ENCODE measurements at places on chromosomes 12 and 14. TPM values are rescaled to one million over a fixed set of nuclear protein-coding genes. Genes with fewer than 3 reads are reported as not detected.

WSCD2 gene
- total RNA-seq = not detected

IL26 gene
- total RNA-seq = not detected

ISM2 gene
- 0.16 TPM for total RNA-seq

CFAP54 gene
- not detected for total RNA-seq

P2RX2 gene
- not detected for total RNA-seq

GRCh38 chr12:62292761-62293344, 32.6 kb downstream of the USP15 start:
- H3K27ac ChIP-seq = no peak overlapping the region
- H3K4me3 ChIP-seq = no peak overlapping the region
- no peaks in the 10 kb centered on the region for H3K27me3 ChIP-seq
- H3K4me1 ChIP-seq = no peaks in the 10 kb centered on the region
- no peak for DNase-seq
- H3K36me3 ChIP-seq = peaks cover 15% of the 10 kb centered on the region

GRCh38 chr12:52356762-52357580, 10.3 kb downstream of the KRT85 start:
- H3K36me3 ChIP-seq = no peaks in the 10 kb centered on the region
- DNase-seq = no peak
- peaks cover 40% of the 10 kb centered on the region for H3K4me1 ChIP-seq
- no peak overlapping the region for H3K27ac ChIP-seq
- no peak overlapping the region for H3K4me3 ChIP-seq
- H3K27me3 ChIP-seq = no peaks in the 10 kb centered on the region

- no peak overlapping the region for H3K27ac ChIP-seq
- H3K27me3 ChIP-seq = peaks cover 13% of the 10 kb centered on the region
- H3K36me3 ChIP-seq = no peaks in the 10 kb centered on the region
- peaks cover 11% of the 10 kb centered on the region for H3K4me1 ChIP-seq
- no peak overlapping the region for H3K4me3 ChIP-seq
These were observed 9.1 kb upstream of the LDHB start for GRCh38 chr12:21666722-21667121.

DNA sequence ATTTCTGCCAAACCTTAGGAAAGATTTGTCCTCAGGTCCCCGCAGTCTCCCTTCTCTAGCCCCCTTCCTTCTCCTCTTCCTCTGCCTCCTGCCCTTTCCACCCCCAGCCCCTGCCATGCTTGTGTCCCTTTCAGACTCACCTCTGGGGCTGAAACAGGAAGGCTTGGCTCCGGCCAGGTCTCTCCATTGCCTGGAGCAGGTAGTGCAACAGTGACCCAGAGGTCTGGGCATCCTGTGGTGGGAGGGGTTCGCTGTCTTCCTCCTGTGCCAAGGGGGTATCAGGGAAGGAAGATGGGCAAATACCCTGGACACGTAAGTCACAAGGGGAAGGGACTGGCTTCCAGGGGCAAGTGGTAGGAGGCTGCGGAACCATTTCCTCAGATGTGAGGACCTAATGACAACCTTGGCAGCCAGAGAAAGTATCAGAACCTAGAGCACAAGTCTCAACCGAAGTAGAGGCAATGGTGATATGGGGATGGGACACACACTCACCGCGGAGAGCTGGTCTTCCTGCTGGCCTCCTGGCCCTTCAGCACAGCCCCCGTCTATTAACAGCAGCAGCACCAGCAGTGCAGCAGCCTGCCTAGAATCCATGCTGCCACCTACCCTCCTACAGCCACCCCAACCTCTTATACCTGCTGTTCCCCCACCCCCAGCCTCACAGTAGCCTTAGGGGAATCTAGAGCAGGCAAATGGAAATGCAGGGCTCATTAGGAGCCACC, at the start of gene NPFF:
TSS of gene NPFF (minus strand) at position 604 of the 722 bp plus-strand sequence. CDS start at position 594, 10 bp downstream.
- H3K27ac ChIP-seq = no peak within 1 kb of the TSS
- H3K4me3 ChIP-seq = no peak within 1 kb of the TSS
- no peak for DNase-seq
- H3K4me1 ChIP-seq = no peaks in the 10 kb centered on the region
- H3K27me3 ChIP-seq = no peaks in the 10 kb centered on the region

DNA sequence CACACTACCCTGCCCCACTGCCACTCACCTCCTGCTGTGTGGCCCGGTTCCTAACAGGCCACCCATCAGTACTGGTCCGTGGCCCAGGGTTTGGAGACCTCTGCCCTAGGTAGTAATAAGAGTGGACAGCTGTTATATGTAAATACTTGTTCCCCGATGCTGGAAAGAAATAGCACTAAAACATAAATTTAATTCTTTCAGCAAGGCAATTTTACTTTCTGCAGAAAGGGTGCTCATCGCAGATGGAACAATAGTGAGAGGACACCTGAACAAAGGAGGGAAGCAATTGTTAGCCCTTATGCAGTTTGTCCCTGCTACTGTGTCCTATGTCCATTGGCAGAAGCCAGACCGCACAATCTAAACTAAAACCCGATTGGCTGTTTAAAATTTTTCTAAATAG, 5.9 kb upstream of the CYP46A1 start:
- H3K27ac ChIP-seq = no peak overlapping the region
- H3K36me3 ChIP-seq = no peaks in the 10 kb centered on the region
- no peak for DNase-seq
- H3K4me3 ChIP-seq = no peak overlapping the region

- H3K4me1 ChIP-seq = peaks cover 17% of the 10 kb centered on the region
- no peaks in the 10 kb centered on the region for H3K36me3 ChIP-seq
- no peak for DNase-seq
- no peak overlapping the region for H3K4me3 ChIP-seq
- H3K27ac ChIP-seq = no peak overlapping the region
These were observed 79.1 kb upstream of the ATP2B1 start for GRCh38 chr12:89787763-89788162.

- H3K4me3 ChIP-seq = no peak overlapping the region
- no peaks in the 10 kb centered on the region for H3K27me3 ChIP-seq
- H3K27ac ChIP-seq = no peak overlapping the region
- DNase-seq = no peak
These were observed 1.2 kb upstream of the LAG3 start for GRCh38 chr12:6771091-6771495.

Measured in SJCRH30 (cell line).